ENCODE measurements at places on chromosomes 12 and 14.

- DNase-seq, result no peak
These were observed 38.6 kb upstream of the VPS33A start for GRCh38 chr12:122304924-122305323.

- no peak for DNase-seq
These were observed 184.0 kb downstream of the SRGAP1 start for GRCh38 chr12:64028541-64028940.

DNA sequence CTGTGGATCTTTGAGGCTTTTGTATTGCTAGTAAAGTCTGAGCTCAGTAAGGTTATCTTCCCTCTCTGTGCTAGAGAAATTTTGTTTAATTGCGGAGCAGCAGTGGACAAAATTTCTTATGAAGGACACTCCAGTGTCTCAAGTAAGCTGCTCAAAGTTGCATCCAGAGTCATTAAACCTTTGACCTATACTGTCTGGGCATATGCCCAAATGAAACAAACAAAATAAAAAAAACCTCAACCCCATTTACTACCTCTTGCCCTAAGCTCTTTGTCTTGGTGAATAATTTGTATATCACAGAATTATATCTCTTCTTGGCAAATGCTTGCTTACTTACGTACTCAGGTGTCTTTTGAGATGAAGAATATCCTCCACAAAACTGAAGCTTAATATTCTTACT lies 465.2 kb downstream of the SOX5 start:
- DNase-seq, result no peak

- no peak for DNase-seq
These were observed 31.3 kb upstream of the CMAS start for GRCh38 chr12:22014783-22015144.

- DNase-seq, result no peak
These were observed 279.3 kb downstream of the MED13L start for GRCh38 chr12:115998119-115998633.

DNA sequence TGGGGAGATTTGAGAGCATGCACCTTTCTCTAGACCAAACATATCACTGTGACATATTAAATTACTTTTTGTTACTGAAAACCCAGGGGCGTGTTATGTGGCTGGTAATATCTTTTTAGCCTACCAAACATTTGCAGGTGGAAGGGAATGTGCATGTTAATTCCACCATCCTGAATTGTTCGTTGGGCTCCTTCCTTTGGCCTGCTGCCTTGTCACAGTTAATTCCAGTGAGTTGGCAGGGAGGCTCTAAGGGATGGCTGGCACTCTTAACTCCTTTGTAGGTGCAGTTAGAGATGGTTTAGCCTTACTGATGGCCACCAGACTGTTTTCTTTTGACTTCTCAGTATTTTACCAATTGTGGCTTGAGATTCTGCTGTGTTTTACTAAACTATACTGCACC lies 64.5 kb downstream of the DIP2B start:
- DNase-seq, result no peak

DNA sequence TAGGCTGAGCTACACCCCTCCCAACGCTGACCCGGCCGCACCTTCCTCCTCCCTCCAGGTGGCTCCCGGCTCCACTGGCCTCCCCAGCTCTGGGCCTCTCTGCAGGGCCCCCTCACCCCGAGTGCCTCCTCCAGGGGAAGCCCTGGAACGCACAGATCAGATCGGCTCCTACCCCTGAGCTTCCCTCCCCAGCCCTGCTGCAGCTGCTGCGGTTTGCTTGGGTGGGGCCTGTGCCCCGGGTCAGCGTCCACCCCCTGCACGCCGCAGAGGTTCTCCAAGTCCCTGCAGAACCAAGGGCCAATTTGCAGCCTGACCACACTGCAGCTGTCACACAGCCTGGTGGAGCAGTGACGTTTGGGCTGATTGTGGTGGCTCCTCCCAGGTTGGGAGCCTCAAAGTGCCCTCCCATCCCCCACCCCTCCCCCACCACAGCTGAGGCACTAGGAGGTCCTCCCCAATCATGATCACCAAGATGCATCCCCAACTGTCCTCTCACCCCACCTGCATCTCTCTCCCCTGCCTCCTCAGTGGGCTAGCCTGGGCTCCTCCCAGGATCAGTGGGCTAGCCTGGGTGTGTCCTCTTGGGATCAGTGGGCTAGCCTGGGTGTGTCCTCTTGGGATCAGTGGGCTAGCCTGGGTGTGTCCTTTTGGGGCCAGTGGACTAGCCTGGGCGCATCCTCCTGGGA lies 12.8 kb upstream of the FBRSL1 start:
- DNase-seq, result no peak

DNA sequence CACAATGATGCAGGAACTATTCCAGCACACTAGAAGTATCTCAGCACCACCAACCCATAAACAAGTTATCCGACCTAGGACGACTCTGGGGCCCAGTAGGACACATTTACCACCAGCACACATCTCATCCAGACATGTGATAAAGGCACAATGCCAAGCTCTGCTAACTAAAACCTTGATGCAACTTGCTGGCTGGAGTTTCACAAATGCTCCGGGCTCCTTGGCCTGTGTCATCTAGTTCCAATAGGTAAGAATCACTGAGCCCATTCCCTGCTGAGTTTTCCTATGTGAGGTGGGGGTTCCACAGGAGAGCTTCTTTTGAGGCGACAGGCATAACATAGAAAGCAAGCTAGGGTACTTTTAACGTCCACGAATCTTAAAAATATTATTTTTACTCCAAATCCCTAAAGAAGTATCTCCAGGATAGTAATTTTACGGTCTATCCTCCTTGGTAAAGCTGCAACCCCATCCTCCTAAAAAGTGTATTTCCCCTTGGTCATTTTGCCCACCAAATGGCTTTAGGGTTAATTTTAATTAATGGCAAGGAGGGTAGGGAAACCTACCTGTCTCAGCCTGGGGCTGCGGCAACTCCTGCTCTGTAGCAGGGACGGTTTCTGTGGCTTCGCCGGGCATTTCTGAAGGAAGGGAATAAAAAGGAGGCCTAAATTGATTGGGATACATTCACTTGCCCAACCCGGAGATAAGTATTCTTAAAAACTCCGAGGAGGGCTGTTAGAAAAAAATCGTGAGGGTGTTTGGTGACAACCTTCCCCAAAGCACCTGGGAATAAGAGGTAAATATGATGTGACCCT lies 1.0 kb downstream of the NACA start:
- DNase-seq, result no peak

- DNase-seq, result no peak
These were observed 25.0 kb downstream of the CFAP54 start for GRCh38 chr12:96514328-96514727.

GRCh38 chr12:52227606-52228166 lies 5.4 kb upstream of the KRT7 start:
- DNase-seq, result no peak

DNA sequence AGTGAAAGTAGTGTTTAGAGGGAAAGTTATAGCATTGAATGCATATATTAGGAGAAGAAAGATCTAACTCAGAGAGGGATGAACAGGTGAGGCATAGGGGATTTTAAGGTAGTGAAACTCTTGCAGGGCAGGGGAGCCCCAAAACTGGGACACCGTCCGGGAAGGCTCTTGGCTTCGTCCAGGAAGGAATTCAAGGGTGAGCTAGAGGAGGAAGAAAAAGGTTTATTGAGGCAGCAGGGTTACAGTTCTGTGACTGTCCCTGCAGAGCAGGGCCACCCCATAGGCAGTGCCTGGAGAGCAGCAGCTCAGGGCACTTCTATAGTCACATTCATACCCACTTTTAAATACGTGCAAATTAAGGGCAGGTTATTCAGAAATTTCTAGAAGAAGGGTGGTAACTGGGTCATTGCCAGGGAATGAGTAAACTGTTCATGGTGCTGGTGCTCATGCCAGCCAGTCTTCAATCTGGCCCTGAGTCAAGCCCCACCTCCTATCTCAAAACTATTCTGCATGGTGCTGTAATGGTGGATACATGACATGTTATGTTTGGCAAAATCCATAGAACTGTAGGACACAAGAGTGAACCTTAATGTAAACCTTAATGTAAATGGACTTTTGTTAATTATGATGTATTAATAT lies 1.2 kb upstream of the OAS1 start:
- no peak for DNase-seq

DNA sequence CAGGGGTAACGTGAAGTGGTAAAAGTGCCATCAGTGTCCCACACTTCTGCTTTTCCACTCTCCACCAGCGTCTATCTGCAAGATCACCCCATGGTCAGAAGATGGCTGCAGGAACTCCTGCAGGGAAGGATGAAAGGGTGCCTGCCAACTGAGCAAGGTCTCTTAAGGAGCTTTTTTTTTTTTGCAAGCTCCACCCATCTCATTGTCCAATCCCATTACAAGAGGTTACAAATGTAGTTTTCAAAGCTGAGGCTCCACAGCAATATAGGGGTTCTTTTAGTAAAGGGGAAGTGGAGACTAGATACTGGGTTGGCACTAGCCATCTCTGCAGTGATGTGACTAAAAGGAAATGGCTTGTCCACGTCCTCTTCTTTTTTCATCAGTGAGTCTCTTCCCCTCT lies 5.9 kb upstream of the BHLHE41 start:
- DNase-seq, result no peak

DNA sequence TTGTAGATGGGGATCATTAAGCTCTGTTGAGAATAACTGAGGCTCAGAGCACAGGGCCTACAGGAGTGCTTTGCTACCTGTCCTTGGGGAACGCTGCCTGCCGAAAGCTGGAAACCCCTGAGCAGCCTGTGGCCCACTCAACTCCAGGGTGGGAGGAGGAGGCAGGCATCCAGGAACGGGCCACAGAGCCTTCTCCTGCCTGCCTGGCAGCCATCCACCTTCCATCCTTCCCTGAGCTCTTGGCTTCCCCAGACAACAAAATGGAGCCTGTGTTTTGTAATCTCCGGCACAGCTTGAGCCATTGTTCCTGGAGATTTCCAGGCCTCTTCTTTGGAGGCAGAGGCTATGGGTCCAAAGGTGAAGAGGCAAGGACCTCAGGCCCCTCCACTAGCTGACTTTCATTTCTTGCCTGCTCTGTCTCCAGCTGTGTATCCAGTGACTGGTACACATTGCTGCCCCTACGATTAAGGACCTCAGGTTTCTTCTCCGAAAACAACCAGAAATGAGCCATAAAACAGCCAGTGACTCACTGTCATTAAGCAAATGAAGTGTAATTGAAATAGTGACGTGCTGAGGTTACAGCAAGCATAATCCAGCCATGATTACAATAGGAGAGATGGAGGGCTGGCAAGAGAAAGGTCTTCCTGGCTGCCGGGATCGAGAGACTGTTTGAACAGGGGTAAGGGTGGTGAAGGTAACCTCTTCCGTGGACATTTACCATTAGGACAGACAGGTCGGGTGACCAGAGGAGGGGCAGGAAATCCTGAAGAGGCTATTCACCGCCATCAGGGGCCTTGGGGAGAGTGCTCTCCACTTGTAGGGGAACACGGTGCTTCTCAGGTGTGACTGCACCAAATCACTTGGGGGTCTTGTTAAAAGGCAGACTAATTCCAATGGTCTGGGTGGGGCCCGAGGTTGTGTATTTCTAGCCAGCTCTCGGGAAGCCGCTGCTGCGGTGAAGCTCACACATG lies 56.3 kb upstream of the KCNA5 start:
- no peak for DNase-seq
